Naive thymus-derived CD4-positive, alpha-beta T cell (primary cell): ENCODE measurements at places on chromosomes 6 and 20. TPM values are rescaled to one million over a fixed set of nuclear protein-coding genes. Genes with fewer than 3 reads are reported as not detected.

DNA sequence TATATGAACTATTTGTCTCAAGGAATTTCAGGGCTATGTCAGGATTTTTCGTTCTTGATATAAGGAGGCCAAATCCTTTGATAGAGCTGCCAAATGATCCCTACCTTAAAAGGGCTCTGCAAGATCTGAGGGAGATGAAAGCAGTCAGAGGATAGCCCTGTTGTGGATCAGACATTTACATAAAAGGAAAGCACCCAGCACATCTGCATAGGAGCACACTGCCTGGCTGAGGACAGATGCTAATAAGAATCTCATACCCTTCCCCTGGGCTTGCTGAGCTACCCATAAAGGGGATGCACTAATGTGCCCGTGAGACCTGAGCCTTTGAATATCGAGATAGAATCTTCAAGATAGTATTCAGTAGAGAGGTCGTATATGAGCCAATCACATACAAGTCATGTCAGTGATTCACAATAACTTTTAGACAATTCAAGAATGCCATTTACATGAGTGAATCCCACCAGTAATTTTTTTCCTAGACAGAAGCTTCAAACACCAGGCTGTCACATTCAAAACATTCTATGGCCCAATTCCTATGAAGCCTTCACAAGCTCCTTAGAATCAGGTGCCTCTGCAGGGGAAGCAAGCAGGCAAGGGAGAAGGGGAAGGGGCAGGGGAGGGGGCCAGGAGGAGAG, 71.1 kb downstream of the STMND1 start:
- H3K4me1 ChIP-seq, result no peaks in the 10 kb centered on the region
- no peak for DNase-seq
- no peaks in the 10 kb centered on the region for H3K36me3 ChIP-seq
- no peaks in the 10 kb centered on the region for H3K27me3 ChIP-seq

GRCh38 chr6:29425075-29425474, 10.3 kb downstream of the OR12D1 start:
- H3K27me3 ChIP-seq, result no peaks in the 10 kb centered on the region
- H3K27ac ChIP-seq, result no peak overlapping the region
- H3K36me3 ChIP-seq, result no peaks in the 10 kb centered on the region
- no peaks in the 10 kb centered on the region for H3K4me1 ChIP-seq
- DNase-seq, result no peak

GRCh38 chr20:45933266-45934045, 1.0 kb upstream of the PCIF1 start:
- peak overlapping the region; percentile 96 for H3K27ac ChIP-seq
- peak overlapping the region; percentile 96 for H3K4me3 ChIP-seq
- H3K27me3 ChIP-seq, result no peaks in the 10 kb centered on the region
- no peaks in the 10 kb centered on the region for H3K36me3 ChIP-seq

- DNase-seq, result no peak
- H3K27me3 ChIP-seq, result no peaks in the 10 kb centered on the region
- no peak overlapping the region for H3K4me3 ChIP-seq
- no peak overlapping the region for H3K27ac ChIP-seq
Observed at GRCh38 chr6:11492464-11493290, 44.9 kb upstream of the TMEM170B start.

- DNase-seq, result no peak
- no peaks in the 10 kb centered on the region for H3K36me3 ChIP-seq
- no peak overlapping the region for H3K4me3 ChIP-seq
Observed at GRCh38 chr6:79808921-79809320, 138.4 kb downstream of the ELOVL4 start.

DNA sequence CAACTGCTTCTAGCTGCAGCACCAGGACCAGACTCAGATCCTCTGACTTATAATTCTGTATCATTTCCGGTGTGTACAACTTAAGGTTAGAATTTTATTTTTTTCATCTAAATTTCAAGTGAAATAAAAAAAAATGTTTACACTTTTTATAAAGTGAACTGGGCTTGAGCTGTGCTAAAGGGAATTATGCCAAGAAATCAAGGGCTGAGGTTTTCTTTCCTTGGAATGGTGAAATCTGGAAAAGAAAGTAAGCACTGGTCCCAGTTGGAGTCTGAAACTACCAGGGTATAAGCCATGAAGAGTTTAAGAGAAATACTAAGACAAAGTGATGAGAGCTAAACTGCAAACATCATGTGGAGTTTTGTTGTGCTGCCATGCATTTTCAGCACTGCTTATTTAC, 21.7 kb upstream of the FYN start:
- no peaks in the 10 kb centered on the region for H3K36me3 ChIP-seq
- DNase-seq, result no peak
- no peaks in the 10 kb centered on the region for H3K4me1 ChIP-seq
- no peak overlapping the region for H3K4me3 ChIP-seq
- H3K27ac ChIP-seq, result no peak overlapping the region

DNA sequence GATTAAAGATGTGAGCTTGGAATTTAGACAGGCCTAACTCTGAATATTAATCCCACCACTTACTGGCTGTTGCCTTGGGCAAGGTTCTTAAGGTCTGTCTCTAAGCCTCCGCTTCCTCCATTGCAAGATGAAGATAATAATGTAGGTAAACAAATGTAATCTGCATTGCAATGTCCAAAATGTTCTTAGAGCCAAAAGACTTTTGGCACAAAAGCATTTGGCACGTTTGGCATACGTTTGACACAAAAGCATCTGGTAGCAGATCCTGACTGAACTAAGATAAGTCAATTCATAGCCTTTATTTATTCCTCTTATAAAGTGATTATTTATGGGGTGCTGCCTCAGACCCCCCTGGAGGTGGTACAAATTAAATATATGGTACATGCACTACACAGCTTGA, 229.9 kb upstream of the STXBP5 start:
- no peaks in the 10 kb centered on the region for H3K36me3 ChIP-seq
- no peaks in the 10 kb centered on the region for H3K27me3 ChIP-seq
- H3K27ac ChIP-seq, result no peak overlapping the region
- no peaks in the 10 kb centered on the region for H3K4me1 ChIP-seq
- DNase-seq, result no peak

DNA sequence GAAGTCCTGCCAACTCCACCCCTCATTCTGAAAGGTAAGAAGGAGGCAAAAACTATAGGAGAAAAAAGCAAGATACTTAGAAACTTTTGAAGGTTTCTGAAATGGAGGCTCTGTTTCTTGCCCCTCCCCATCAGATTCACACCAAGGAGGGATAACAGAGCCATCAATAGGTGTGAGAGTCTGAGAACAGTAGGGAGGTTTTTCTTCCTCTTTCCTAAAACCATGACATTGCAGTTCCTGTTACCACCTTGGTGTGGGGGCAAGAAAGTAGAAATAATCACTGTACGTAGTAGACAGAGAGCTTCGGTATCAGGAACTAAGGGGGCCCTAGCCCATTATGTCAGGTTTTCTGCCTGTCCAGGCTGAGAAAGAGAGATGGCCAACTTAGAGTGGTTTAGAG, 333.3 kb upstream of the SYNCRIP start:
- no peaks in the 10 kb centered on the region for H3K27me3 ChIP-seq
- H3K4me1 ChIP-seq, result no peaks in the 10 kb centered on the region
- H3K4me3 ChIP-seq, result no peak overlapping the region
- no peaks in the 10 kb centered on the region for H3K36me3 ChIP-seq
- no peak overlapping the region for H3K27ac ChIP-seq

- no peak overlapping the region for H3K27ac ChIP-seq
- H3K27me3 ChIP-seq, result no peaks in the 10 kb centered on the region
Observed at GRCh38 chr6:75504465-75505222, 11.0 kb upstream of the FILIP1 start.

DNA sequence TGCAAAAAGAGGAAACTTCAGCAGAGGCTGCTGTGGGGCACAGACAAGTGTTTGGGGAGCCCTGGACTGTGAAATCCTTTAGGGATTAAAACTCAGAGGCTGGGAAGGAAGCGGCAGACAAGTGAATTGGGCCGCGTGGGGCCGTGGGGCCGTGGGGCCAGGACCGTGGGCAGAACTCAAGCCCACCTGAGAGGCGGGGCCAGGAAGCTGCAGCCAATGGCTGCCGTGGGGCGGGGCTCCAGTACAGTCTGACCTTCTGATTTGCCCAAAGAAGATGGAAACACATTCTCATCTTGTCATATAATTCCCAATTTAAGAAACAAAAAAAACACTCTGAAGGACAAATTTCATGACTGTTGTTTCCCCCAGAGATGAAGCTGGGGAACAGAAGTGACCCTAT, 55.4 kb downstream of the ANKRD60 start:
- no peak for DNase-seq
- H3K4me1 ChIP-seq, result peaks cover 10% of the 10 kb centered on the region
- no peak overlapping the region for H3K4me3 ChIP-seq
- no peaks in the 10 kb centered on the region for H3K36me3 ChIP-seq
- H3K27ac ChIP-seq, result no peak overlapping the region
- H3K27me3 ChIP-seq, result no peaks in the 10 kb centered on the region

DNA sequence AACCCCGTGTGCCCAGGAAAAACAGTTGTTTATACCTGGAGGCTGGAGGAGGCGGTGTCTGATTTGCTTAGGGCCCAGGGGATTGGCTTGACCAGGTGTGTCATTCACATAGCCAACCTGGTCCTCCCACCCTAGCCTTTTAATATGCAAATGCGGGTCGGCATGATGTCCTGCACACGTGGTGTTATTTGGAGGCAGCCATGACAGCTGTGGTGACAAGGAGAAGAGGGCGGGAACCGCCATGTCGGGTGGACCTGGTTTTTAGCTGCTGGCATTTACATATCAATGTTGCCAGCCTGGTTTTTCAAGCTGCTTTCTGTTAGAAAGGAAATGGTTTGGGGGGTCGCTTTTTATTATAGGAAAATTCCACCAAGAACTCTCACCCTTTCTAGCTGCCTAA, 291.4 kb upstream of the QKI start:
- H3K36me3 ChIP-seq, result no peaks in the 10 kb centered on the region
- H3K27ac ChIP-seq, result no peak overlapping the region
- H3K4me3 ChIP-seq, result no peak overlapping the region

GRCh38 chr20:46955601-46956556, 61.2 kb downstream of the EYA2 start:
- no peaks in the 10 kb centered on the region for H3K4me1 ChIP-seq
- no peaks in the 10 kb centered on the region for H3K36me3 ChIP-seq
- DNase-seq, result no peak
- no peak overlapping the region for H3K27ac ChIP-seq

DNA sequence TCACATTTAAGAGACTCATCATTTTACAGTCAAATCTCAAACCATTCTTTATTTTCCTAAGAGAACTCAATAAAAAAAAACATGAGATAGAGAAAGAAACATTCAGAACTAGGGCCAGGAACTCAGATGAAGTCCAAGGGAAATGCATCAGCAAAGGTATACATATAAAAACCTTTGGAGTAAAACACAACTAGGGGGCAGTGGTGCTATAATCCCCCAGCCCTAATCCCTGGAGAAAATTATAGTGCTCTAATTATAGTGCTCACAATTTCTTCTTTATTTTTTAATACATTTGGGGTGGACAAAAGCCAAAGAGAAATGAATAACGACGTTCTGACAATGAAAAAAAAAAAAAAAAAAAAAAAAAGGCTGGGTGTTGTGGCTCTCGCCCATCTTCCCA, 100.6 kb upstream of the EMILIN3 start:
- H3K4me1 ChIP-seq, result no peaks in the 10 kb centered on the region
- no peak for DNase-seq
- H3K27me3 ChIP-seq, result no peaks in the 10 kb centered on the region
- H3K36me3 ChIP-seq, result peaks cover 4% of the 10 kb centered on the region

GRCh38 chr20:16415071-16416053, 157.9 kb downstream of the KIF16B start:
- H3K27me3 ChIP-seq, result no peaks in the 10 kb centered on the region
- H3K27ac ChIP-seq, result no peak overlapping the region
- H3K4me1 ChIP-seq, result no peaks in the 10 kb centered on the region

DNA sequence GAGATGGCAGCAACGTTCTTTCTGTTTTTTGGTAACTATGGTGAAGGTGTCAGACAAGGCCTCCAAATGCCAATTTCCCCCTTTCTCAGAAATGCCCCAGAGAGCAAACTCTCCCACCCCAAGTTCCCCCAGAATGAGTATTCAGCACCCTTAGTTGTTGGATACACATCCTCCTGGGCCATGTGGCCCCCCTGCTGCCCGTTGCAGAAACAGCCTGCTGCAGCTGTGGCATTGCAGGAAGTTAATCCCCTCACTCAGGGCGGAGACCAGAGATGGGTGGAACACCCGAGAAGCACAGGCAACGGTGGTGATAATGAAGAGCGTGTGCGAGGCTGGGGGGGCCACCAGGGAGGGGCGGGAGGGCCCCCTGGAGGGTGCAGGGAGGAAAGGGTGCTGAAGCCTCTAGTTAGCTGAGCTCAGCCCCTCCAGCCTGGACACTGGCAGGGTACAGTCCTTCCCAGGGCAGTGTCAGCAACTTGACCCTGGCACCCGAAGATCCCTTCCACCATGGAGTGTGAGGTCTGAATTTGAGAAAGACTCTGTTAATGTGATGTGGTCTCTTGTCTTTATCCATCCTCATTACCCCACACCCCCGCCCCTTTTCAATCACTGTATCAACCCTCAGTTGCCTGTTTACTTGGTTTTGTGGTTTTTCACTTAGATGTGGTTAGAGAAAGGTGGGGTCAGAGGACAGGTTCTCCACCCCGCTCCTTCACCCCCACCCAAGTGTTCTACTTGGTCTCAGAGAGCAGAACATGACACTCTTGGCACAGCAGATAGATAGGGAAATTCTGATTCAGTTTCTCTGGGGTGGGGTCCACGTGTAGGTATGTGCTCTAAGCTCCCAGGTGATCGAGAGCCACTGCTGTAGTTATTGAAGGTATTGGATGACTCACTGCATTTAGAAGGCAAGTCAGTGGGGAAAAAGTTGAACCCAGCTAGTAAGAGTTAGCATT, 208.8 kb upstream of the SUPT3H start:
- peak overlapping the region; percentile 9 for H3K27ac ChIP-seq
- H3K27me3 ChIP-seq, result no peaks in the 10 kb centered on the region
- H3K4me1 ChIP-seq, result peaks cover 48% of the 10 kb centered on the region
- peak; percentile 11 for DNase-seq
- H3K4me3 ChIP-seq, result peak overlapping the region; percentile 4

DNA sequence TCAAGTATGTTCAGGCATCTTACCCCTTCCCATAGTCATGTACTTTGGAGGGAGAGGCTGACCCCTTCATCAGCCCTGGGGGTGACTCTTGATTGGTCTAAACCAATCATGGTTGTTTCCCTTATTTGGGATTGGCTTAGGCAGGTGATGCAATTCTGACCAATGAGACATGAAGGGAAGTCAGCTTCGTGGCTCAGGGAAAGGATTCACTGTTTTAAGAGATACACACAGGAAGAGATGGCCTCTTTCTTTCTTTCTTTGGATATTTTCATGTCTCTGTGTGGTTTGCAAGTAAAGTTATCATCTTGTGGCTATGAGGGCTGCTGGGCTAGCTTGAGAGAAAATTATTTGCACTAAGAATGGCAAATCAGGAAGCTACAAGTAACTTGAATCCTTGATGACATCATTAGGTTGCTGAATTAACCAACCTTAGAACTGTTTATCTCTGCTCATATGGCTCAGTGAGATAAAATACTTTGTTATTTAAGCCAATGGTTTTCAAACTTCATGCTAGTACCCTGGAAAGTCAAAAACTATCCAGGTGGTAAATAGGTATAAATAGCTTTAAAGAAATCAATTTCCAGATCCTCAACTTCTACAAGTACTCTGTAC, 144.2 kb upstream of the CENPW start:
- no peak for DNase-seq
- no peaks in the 10 kb centered on the region for H3K36me3 ChIP-seq
- no peak overlapping the region for H3K4me3 ChIP-seq
- no peaks in the 10 kb centered on the region for H3K4me1 ChIP-seq
- no peak overlapping the region for H3K27ac ChIP-seq

- H3K27ac ChIP-seq, result no peak overlapping the region
- peak overlapping the region; percentile 15 for H3K4me3 ChIP-seq
- no peaks in the 10 kb centered on the region for H3K36me3 ChIP-seq
- no peaks in the 10 kb centered on the region for H3K27me3 ChIP-seq
Observed at GRCh38 chr6:39225946-39226437, 3.3 kb downstream of the KCNK5 start.

Gene OR2B6
- not detected for polyA plus RNA-seq

Gene EBF4
- 0.33 TPM for polyA plus RNA-seq

Gene NKAPL
- polyA plus RNA-seq, result 0.12 TPM

Gene ZSCAN31
- 0.56 TPM for polyA plus RNA-seq
